SJCRH30 (cell line): ENCODE measurements at places on chromosomes 2 and 18.

- DNase-seq = peak; percentile 11
These were observed 14.9 kb downstream of the DPP4 start for GRCh38 chr2:162058973-162059668.

- peak; percentile 98 for DNase-seq
These were observed at the start of gene HNRNPA3 for GRCh38 chr2:177212106-177212890. Gene HNRNPA3, plus strand, starts transcription at chr2:177212794. Its CDS starts 6 bp downstream, at chr2:177212800.

DNA sequence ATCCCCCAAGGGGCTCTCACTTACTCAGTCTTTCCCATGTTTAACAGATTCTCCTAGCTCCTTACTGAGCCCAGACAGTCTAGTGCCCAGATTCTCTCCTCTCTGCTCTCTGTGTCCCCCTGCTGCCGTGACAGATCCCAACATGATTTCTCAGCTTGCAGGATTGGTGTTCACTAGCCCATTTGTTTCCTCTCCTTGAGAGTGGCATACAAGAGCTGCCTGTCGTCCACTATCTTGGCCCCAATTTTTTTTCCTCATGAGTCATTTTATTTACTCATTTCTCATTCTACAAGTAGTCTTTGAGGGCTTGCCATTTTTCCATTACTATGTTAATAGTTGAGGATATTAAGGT, 199.9 kb upstream of the FN1 start:
- DNase-seq = no peak

DNA sequence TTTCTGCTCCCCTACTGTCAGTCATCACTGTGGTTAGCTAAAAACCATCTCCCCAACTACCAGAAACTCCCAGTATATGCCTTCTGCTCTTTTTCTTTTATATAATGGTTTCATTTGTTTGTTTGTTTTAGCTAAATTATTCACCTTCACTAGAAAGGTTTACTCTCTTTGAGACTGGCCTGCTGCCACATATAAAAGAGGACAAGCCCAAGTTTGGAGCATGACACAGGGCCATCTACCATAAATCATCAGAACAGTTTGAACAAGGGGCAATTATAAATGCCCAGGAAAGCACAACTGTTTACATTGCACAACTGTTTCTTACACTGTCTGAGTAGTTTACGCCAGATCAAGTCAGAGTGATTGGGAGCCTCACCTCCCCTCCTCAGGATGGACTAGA, 471.0 kb upstream of the PIK3C3 start:
- DNase-seq = no peak

DNA sequence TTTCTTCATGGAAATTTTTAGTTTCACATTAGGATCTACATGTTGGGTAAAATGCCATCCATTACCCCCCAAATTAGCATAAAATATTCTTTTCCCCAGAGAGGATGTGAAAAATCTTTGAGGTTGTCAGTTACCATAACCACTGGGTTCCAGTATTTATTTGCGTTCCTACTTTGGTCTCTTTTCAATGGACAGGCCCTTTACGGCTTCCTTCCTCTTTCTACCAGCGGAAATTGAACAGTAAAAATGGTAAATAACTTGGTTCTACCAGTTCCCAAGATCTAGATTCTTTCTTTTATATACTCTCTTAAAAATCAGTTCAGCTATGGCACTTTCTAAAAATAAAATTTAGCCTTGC, 169.2 kb upstream of the APCDD1 start:
- DNase-seq = no peak

DNA sequence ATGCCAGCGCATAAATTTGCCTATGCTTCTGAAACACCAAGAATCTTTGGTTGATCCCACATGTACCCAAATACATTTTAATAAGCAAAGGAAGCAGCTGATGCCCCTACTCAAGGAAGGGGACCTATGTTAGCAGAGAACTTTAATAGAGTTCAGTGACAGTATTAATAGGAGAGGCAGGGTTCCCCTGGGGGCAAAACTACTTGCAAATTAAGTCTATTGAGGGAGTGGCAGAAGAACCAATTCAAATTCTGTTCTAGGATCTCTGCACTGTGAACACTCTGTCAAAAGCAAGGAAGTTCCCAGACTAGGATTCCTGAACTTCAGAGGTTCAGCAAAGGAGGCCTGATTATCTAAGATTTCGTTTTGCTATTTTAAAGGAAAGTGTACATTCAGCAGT, 47.5 kb downstream of the EPB41L3 start:
- DNase-seq = no peak

GRCh38 chr2:133484106-133484505, 84.2 kb downstream of the NCKAP5 start:
- DNase-seq = no peak

- DNase-seq = peak; percentile 71
These were observed at the start of gene SCN7A for GRCh38 chr2:166494140-166494624. Gene SCN7A, minus strand, starts transcription at chr2:166494249. Its CDS starts 16,553 bp downstream, at chr2:166477696.

GRCh38 chr2:216340280-216340631, 32.0 kb downstream of the MARCHF4 start:
- no peak for DNase-seq

DNA sequence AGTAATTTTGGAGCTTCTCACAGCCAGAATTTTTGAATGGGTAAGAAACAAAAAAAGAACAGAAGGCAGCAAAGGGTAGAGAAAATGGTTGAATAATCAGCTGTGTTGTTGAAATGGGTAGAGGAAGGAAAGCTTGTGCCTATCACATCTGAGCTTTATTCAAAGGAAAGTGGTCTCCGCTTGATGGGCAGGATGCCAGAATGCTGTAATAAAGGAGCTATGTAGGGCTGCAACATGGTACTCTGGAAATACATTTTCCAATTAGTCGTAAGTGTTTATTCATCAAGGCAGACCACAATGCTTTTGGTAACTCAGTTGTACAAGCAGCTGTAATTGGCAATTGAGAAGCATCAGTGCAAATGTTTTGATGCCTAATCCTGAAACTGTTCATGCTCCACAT, 196.9 kb downstream of the ICOS start:
- DNase-seq = no peak

DNA sequence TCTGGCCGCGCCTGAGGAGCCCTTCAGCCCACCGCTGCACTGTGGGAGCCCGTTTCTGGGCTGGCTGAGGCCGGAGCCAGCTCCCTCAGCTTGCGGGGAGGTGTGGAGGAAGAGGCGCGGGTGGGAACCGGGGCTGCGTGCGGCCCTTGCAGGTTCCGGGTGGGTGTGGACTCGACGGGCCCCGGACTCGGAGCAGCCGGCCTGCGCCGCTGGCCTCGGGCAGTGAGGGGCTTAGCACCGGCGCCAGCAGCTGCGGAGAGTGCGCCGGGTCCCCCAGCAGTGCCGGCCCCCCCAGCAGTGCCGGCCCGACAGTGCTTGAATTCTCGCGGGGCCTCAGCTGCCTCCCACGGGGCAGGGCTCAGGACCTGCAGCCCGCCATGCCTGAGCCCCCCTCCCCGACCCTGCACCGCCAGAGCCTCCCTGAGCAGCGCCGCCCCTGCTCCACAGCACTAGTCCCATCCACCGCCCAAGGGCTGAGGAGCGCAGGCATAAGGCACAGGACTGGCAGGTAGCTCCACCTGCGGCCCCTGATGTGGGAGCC, 534.2 kb downstream of the ZNF804A start:
- no peak for DNase-seq

DNA sequence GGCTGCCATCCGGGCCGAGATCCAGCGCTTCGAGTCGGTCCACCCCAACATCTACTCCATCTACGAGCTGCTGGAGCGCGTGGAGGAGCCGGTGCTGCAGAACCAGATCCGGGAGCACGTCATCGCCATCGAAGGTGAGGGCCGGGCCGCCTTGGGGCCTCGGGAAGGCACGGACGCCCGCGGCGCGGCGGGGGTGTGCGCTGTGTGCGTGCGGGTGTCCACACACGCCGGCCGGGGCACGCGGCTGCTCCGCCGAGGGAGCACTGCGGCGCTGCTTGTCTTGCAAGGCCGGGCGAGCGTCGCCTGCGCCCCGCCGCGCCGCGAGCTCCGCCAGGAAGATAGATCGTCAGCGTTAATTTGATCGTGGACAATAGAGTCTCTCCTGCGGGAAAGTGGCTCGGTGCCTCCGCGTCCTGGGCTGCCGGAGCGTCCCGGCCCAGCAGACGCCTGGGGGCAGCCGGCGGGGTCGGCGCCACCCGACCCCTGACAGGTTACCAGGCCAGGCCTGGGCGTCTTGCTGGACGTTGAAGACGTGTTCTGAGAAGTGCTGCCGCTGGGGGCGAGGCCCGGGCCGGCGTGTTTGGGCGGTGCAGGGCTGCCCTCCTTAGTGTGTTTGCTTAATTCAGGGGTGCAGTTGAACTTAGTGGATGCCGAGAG, 1.0 kb downstream of the AGAP1 start:
- peak; percentile 46 for DNase-seq

- DNase-seq = no peak
These were observed 7.2 kb upstream of the CRYGB start for GRCh38 chr2:208153156-208153555.

DNA sequence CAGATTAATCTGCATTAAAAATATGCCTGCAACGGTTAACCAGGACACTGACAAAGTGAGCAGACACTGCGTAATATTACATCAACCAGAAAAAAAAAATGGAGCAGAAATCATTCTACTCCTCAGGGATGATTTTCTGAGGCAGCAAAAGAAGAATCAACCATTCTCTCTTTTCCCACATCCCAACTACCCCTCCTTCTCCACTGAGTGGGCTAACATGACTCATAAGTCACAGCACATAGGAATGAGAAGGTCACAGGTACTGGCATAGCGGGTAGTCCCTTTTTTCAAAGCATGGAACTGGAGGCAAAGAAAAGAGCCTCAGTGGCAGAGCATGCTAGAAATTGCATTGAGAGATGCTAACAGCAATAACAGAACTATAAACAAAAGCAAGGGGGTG, 54.3 kb upstream of the TSPYL6 start:
- DNase-seq = no peak

- DNase-seq = no peak
These were observed 68.8 kb downstream of the GLI2 start for GRCh38 chr2:120804459-120804858.

DNA sequence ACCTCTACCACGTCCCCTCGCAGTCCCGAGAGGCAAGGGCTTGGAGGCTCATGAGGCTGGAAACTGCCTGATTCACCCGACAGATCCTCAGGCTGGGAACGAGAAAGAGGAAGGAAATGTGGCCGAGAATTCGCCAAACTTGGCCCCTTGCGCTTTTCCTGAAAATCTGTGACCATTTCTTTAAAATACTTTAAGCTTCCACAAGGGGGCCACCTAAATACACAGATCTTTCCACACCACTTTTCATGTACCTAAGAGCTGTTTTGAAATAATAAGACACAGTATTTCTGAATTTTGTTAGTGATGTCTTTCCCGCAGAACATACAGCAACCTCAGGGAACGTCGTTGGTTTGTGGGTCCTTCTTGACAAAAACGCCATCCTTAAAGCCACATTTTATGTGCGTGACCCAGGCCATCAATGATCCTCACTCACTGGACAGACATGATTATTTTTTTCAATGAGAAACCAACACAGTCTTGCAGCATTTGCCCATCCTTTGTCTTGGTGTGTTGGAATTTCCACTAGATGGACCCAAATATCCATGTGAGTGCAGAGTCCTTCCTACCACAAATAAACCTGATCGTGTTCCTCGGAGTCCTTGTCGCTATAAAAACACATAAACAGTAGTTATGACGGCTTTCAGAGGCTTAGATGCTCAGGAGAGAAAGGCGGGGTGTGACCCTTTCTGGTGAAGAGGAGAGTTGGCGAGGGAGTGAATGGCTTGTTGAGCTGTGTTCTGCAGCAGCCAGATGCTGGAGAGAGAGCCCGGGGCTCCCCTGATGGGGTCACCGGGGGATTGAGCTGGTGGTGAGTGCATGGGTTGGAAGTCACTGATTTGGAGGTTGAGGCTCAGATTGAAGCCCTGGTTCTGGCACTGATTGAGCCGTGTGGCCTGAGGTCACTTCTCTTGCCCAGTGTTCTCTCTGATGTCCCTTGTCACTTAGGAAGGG, 25.0 kb downstream of the DCDC2C start:
- DNase-seq = peak; percentile 69
